ENCODE measurements at places on chromosomes 3 and 15.

- peak; percentile 88 for DNase-seq
These were observed 5.0 kb downstream of the MKRN3 start for GRCh38 chr15:23570486-23570885.

DNA sequence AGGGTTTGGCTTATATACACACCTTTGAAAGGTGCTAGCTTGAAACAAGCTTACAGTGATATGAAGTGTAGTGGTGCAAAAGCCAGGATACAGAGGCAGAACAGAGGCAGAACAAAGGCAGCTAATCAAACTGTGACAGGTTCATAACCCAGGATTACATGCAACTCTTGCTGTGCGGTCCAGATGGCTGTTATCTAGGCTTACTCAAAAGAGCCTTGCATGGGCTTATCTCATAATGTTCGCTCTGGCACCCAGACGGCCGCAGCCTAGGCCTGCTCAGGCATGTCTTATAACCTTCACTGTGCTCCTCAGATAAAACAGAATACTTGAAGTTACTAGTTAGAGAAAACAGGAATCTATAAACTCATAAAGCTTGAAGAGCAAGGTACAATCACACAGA, 22.8 kb upstream of the NOX5 start:
- DNase-seq = no peak

DNA sequence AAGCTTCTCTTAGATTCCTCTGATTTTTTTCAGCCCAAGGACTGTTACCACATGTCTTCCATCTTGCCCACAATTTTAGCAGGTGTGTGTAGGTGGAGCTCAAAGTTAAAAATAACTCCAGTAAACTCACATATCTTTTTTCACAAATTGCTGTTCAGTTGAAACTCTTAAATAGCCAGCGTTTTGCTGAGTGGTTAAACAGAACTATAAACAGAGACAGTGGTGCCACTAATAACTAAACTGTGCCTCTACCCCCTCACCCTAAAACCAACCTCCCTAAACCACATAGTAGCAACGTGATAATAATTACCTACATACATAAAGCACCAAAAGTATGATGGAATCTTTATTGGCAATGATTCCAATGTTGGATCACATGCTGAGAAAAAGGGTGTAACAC, 525.1 kb downstream of the PDCD6IP start:
- no peak for DNase-seq

GRCh38 chr3:77086408-77086807, 46.5 kb downstream of the ROBO2 start:
- no peak for DNase-seq

DNA sequence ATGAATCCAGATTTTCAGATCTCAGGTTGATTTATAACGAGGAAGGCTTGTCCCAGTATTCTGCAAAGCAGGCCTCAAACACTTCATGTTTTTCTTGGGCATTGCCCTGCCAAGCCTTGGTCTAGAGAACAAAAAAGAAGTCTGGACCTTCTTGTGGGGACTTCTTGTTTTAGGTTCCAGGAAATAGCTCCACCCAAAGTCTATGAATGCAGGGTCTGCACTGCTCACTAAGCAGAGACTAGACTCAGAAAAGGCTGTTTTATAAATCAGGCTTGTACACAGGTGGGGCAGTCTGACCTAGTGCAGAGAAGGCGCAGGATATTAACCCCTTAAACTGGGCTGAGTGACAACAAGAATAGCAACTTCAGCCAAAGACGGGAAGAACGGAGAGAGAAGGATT, 44.3 kb downstream of the GLB1 start:
- DNase-seq = no peak

Data from trophoblast cell (in vitro differentiated cells and primary cell).